Diencephalon (tissue), 1 donor: ENCODE measurements at places on chromosomes 7 and 10. TPM values are rescaled to one million over a fixed set of nuclear protein-coding genes. Genes with fewer than 3 reads are reported as not detected.

Gene SEMA3C
- total RNA-seq, result 74.7 TPM

Gene MRLN
- total RNA-seq, result 0.69 TPM

Gene EPHB6
- total RNA-seq, result 21.9 TPM

Gene LIPJ
- total RNA-seq, result 1.6 TPM
